ENCODE measurements at places on chromosomes 7 and 10.

- no peak for DNase-seq
These were observed 232.5 kb downstream of the SH2D4B start for GRCh38 chr10:80770239-80770638.

DNA sequence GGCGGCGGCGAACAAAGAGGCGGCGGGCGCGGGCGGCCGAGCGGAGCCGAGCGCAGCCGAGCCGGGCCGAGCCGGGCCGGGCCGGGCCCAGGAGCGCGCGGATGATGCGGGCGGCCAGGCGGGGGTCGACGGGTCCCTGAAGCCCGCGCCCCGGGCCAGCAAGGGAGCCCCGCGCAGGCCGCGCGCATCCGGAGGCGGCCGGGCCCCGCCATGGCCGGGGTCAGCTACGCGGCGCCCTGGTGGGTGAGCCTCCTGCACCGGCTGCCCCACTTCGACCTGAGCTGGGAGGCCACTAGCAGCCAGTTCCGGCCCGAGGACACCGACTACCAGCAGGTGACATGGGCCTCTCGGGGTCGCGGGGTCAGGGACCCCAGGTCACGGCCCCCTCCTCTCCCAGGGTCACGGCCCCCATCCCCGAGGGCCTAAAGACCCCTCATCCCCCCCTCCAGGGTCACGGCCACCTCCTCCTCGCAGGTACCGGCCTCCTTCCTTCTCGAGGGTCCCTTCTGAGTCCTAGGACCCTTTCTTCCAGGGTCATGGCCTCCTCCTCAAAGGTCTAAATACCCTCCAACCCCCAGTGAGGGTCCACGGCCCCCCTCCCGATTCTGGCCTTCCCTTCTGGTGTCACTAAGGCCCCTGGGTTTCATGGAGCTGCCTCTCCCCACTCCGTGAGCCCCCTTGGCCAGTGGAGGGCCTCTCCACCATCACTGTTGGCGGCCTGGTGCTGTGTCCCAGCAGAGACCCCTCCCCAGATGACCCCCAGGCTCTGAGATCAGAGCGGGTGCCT, at the start of gene TTYH3:
TSS of gene TTYH3 (plus strand) at position 41 of the 787 bp plus-strand sequence. CDS start at position 211, 170 bp downstream.
- no peak for DNase-seq

DNA sequence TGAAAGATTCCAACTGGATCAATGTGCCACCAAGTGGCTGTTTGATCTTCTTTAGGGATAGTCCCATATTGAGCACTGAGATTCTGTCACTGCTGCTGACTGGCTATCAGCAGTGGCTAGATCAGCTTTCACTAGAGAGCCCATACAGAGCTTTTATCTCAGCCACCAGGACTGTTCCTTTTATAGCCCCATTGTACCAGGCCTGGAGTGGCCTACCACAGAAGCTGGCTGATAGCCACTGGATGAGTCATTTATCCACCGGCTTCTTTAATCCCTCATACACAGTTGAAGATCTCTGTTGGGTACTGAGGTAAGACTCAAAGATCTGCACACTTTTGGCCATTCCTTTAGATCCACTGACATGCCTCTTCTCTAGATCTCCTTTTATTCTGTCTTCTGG, 1101.1 kb downstream of the SORCS3 start:
- DNase-seq: no peak

- DNase-seq: no peak
These were observed 311.4 kb upstream of the AKR1E2 start for GRCh38 chr10:4514445-4515108.

DNA sequence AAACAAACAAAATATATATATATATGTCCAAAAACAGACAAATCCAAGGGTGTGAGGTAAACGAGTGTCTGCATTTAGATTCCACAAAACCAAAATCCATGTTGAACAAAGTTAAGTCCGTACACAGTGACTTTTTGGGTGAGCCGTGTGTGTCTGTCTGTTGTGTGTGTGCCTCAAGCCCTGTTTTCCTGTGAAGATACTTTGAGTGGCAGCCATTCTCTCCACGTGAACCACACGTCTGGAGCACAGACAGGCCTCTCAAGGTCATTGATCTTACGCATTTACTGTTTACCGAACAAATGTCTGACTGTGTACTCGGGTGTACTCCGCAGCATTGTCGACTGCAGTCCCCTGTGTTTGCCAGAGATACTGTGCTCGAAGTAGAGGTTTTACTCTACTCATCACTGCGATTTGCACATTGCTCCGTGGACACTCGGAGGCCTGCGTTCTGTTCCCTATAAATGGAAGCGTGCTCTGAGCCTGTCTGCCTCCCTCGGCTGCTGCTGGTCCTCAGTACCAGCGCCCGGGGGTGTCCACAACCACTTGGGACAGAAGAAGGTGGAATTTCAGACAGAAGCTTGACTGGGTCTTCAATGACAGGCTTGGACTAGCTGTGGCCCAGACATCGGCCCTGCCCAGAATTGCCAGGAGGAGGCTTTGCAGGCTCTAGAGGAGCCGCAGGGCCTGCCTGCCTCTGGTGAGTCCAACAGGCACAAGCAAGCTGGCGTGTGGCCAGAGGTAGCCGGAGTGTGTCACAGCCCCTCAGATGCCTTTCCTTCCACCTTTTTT, 22.1 kb downstream of the CYP17A1 start:
- DNase-seq: peak; percentile 45

- DNase-seq: peak; percentile 56
These were observed 25.9 kb downstream of the RGS10 start for GRCh38 chr10:119516381-119517234.

DNA sequence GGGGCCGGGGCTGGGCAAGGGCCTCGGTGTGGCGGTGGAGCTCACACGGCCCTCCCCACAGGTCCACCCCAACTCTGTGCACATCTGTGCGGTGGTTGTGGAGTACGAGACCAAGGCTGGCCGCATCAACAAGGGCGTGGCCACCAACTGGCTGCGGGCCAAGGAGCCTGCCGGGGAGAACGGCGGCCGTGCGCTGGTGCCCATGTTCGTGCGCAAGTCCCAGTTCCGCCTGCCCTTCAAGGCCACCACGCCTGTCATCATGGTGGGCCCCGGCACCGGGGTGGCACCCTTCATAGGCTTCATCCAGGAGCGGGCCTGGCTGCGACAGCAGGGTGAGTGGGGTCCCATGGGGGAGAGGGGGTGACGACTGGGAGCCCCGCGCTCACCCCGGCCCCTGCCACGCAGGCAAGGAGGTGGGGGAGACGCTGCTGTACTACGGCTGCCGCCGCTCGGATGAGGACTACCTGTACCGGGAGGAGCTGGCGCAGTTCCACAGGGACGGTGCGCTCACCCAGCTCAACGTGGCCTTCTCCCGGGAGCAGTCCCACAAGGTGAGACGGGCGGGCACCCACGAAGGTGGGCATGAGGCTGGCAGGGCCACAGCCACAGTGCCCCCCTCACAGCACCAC, 8.8 kb downstream of the TMEM120A start:
- no peak for DNase-seq

- DNase-seq: no peak
These were observed 87.2 kb downstream of the MICALL2 start for GRCh38 chr7:1372063-1372462.

GRCh38 chr7:8881916-8882315, 448.5 kb downstream of the NXPH1 start:
- DNase-seq: no peak

DNA sequence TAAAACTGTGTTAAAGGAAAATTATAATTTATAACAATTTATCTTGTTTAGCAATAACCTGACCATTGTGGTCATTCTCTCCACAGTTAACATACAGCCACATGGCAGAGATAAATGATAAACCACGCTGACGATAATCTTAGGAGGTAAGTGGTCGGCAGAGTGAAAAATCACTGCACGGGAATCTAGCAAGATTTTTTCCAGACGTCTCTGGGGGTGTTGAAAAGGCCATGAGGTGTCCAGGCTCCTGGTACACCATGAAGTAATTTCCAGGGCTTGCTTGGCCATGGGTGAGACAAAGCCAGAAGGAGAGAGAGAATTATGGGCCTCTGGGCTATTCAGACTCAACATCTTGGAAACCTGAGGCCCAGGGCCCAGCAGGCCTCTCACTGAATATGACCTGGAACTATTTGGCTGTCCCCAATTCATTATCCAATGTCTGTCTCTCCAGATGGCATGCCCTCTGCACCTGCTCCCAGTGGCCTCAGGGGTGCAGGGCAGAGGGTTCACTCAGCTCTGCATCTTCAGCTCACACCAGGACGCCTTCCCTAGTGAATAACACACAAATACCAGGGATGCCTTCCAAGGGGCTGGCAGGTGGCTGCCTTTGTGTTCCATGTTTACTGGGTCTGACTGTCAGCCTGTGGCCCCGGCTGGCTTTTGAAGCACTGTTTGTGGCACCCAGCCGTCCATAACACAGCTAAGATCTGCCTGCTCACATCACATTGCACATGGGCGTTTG, 590.4 kb upstream of the PFKP start:
- peak; percentile 93 for DNase-seq

DNA sequence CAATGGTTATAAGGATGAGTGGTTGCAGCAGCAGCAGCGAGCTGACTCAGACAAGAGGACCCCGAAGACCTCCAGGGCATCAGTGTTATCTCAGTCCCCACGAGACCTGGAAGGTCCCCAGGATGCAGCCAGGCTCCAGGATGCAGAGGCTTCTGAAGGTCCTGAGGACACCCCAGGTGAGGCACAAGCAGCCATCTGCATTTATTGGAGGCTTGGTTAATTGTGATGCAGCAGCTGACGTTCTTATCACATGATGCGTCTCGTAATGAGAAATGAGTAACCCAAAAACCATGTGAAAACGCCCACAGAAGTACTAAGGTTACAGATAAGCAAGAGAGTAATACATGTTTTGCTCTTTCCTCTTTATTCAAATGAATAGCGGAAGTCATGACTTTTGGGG, 17.4 kb downstream of the C7orf57 start:
- DNase-seq: no peak

DNA sequence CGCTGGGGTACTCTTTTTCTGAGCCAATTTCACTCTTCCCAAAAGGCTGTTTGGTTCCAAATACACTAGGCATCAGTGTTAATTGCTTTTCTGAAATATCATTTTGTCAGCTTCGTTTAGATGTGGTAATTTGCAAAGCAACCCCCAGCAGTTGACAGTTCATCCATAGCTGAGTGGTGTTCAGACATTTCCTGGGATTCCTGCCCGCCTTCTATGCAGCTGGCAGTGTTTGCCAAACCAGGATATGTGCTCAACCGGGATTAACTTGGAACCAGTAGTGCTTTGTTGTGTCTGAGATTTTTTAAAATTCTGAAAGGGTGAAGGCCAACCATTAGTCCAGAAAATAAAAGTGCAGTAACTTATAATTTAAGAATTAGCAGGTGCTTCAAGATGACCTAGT, 25.2 kb upstream of the MKLN1 start:
- DNase-seq: no peak

DNA sequence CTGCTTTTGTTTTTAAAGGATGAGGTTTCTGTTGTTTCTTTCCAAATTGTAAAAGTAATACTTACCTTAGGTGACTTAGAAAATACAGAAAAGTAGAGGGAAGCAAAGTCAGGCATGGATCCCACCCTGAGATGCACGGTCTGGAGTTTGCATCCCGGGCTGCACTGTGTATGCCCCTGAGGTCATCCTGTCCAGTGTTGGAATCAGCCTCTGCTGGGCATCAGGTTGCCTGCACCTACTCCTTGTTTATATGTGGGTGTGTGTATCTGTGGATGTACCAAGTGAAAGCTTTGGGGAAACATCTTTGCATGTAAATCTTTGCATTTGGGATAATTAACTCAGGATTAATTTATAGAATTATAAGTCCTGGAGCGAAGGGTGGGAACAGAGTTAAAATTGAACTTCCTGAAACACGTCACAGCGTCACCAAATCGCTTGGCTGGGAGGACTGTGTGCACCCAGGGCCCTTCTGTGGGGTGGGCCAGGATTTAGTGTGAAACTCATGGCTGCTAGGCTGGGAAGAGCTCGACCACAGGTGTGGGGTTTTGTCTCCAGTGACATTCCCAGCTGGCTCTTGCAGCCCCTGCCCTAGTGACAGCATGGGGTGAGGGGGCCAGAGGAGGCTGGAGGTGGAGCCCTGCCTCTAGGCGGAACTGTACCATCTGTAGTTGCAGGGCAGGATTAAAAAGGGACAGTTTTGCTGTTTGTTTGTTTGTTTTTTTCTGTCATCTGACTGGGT, 27.9 kb downstream of the GTF2IRD1 start:
- DNase-seq: no peak

GRCh38 chr10:131271195-131271880, 40.2 kb downstream of the TCERG1L start:
- DNase-seq: no peak

GRCh38 chr7:155108144-155108901, 38.2 kb downstream of the HTR5A start:
- DNase-seq: no peak

GRCh38 chr7:22860784-22861482, 38.3 kb upstream of the TOMM7 start:
- no peak for DNase-seq

DNA sequence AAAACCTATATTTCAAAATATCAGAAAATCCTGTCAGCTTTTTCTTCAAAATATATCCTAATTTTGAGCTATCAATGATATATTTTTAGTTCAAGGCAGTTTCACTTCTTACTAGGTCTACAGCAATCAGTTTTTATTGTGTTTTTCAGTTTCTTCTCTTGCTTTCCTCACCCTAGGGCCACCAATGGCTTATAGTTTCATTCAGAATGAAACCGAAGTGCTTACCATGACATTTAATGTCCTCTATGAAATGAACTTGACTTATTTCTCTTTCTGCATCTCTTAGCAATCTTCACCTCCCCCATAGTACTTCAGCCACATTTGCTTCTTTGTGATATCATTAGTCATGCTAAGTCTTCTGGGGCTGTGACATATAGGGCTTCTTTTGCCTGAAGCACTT, 100.3 kb downstream of the ARL5B start:
- no peak for DNase-seq

DNA sequence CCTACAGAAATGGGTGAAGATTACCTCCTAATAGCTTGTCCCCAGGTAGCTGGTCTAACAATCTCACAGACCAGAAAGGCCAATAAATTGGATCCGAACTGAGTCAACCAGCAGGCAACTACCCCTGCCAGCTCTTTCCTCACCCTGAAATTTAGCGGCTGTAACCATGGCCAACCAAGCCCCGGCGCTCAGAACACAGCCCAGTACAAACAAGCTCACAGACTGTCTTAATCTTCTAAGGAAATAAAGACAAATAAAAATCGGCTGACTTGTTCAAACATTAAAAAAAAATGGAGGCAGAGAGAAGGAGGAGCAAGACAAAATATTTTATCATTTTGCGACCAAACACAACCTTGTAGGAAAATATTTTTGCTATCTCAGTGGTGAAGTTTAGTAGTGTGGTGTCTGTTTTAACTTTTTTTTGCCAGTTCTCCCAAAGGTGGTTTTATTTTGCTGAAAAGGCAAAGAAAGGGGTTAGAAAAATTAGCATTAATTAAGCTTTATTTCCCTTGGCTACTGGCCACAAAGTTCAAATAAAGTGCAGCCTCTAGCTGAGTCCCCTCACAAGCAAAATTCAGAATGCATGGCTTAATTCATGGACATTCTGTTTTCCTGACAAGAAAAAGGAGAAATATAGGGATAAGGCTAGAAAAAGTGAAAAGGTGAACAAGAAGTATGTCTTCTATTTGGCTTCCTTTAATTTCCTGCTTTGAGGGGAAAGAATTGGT, 313.0 kb upstream of the NPVF start:
- no peak for DNase-seq

DNA sequence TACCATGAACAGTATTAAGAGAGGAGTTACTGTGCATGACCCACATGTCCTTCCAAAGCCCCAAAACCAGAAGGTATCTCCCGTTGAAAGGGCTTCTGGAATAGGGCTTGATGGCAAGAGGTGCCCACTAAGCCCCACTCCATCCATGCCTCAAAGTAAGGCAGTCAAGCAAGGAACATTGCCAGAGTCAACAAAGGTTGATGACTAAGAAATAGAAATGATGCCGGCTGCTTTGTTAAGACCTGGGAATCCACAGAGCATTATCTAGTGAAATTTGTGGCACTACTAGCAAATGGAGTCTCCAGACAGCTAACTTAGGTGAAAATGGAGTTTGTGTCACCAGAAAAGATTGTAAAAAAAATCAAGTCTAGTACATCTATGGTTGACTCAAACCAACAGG, 6.2 kb downstream of the SFR1 start:
- no peak for DNase-seq
